ENCODE measurements at places on chromosomes 5 and 9.

- no peak for DNase-seq
These were observed 4.6 kb downstream of the PDLIM7 start for GRCh38 chr5:177492841-177493240.

DNA sequence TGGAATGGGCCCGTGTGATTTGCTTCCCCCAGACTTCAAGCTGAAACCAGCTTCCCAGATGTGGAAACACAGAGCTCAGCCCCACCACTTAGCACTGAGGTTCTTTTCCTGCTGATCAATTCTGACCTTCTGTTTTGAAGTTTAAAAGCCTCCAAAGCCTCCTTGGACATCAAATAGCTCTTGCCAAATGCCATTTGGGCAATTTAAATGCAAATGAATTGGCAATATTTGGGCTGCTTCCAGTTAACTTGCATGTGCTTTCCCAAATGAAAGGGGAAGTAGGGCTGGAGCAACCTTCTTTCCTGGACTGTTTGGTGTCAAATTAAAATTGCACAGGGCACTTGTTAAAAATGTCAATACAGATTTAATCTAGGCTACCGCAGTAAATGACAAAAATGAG, 710.5 kb downstream of the TLR4 start:
- no peak for DNase-seq

GRCh38 chr5:150779397-150780186, 1.0 kb downstream of the SMIM3 start:
- DNase-seq: no peak

DNA sequence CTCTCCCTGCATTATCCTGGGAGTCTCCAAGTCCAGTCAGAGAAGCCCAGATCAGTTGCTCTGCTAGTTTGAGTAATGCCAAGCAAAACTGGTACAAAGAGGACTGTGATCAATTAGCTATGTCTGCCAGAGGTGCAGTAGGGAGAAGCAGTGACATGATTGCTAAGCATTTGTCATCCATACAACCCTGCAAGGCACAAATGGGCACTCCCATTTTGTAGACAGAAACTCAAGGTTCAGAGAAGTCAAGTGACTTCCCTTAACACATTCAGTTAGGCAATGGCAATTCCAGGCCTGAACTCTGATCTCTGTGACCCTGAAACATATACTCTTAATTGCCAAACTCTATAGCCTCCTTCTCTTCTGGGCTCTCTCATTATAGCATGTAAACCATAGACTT, 34.0 kb downstream of the NDST1 start:
- no peak for DNase-seq

GRCh38 chr5:136655468-136655867, 290.1 kb upstream of the TRPC7 start:
- no peak for DNase-seq

GRCh38 chr9:121242219-121242958, 25.6 kb upstream of the GSN start:
- no peak for DNase-seq

GRCh38 chr9:71763832-71764231, 4.5 kb downstream of the CEMIP2 start:
- no peak for DNase-seq

DNA sequence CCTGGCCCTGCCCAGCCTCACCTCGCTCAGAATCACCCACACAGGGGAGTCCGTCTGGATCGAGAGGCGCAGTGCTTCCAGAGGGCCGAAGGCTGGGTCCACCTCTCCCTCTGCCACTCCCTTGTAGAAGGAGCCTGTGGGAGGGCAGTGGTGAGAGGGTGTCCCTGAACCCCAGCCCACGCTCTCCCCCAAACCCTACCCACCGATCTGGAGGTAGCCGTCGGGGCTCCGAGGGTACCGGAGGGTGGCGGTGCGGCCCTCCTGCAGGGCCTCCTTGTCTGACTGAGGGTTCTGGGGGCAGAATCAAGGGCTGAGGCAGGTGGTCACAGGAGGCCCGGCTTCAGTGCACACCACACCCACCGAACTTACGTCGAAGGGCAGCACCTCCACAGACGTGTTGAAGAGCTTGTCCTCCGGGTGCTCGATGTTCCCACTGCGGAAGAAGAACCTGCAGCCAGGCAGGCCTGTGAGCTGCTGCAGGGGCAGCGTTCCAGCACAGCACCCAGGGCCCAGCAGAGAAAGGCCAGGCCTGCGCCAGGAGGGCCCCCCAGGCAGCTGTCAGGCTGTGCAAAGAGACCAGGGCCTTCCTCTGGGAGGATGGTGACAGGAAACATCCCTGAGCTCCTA, 4.5 kb downstream of the LTC4S start:
- no peak for DNase-seq

GRCh38 chr9:117103438-117104110, 311.3 kb downstream of the ASTN2 start:
- no peak for DNase-seq

DNA sequence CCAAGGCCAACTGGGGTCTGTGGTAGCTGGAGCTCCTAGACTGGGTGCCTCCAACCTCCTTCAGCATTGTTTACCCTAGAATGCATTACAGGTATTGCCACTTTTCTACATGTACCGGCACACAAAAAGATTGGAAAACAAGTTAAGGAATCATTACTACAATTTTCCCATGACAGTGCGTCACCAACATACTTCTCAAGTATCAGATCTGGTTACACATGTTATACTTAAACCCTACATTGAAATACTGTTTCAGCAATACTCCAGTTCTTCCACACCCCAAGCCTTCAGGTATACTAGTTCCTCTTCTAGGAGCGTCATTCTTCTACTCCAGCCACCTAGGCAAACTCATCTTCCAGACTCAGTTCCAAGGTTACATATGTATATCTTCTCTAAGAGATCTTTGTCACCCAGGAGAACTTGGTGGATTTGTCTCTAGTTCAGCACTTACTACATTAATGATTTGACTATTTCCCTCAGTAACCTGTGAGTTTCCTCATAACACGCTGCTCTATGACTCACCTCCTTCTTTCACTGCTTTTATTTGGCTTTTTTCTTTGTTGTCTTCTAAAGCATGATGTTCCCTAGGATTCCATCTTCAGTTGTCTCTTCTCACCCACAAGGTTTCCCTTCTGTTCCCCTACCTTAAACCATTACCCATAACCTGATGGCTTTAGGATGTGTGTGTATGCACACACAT, 217.0 kb downstream of the AP3B1 start:
- DNase-seq: no peak

GRCh38 chr9:71908825-71909224, 2.2 kb downstream of the ABHD17B start:
- no peak for DNase-seq

DNA sequence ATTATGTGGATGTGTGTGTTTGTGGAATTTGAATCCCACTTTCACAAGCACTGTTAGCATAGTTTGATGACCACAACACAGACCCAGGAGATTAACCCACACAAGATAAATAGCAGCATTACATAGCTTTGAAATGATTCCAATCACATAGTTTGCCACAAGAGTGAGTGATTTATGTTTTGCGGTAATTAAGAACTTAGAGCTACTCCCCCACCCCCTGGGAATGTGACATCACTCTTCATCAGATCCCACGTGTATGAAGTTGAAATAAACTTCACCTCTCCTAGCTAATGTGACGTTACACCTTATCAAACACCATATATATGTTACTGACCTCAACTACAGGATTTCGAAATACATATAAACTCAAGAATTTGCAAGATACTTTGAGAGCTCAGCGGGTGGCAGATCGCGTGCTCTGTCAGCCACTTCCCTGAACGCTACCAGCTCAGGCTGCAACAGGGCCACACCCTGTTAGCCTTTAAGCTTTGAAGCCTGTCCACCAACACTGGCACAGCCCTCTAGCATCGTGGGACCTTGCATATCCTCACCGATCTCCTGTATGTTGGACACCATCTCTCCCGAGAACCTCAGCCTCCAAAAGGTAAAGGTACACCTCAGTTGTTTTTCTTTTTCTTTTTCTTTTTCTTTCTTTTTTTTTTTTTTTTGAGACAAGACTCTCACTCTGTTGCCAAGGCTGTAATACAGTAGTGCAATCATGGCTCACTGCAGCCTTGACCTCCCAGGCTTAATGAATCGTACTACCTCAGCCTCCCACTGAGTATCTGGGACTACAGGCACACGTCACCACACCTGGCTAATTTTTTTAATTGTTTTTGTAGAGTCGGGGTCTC, 1.7 kb upstream of the AGTPBP1 start:
- no peak for DNase-seq

GRCh38 chr5:93675460-93676450, 65.6 kb downstream of the POU5F2 start:
- DNase-seq: no peak

- DNase-seq: no peak
These were observed 47.9 kb downstream of the STK10 start for GRCh38 chr5:172140120-172140519.

DNA sequence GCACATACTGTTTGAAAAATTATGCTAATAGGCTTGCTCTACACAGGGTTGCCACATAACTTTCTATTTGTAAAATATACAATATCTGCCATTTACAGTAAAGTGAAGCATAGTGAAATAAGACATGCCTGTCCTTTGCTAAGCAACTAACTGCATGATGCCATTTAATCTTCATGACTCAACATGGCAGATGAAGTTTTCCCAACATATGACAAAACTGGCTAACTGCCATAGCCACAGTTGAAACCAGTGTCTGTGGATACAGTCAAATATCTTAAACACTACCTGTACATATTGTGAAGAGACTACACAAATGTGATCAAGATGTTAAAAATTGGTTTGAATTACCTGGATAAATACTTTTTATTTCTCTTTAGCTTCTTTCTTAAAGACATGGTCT, 3.1 kb upstream of the DMAC1 start:
- DNase-seq: no peak

All from cerebellar nuclear complex (tissue), 1 donor.